ENCODE measurements at places on chromosomes 6 and 20. TPM values are rescaled to one million over a fixed set of nuclear protein-coding genes. Genes with fewer than 3 reads are reported as not detected.

Gene MYL9
- total RNA-seq: 1.1 TPM

Gene ALDH8A1
- 1.2 TPM for total RNA-seq

Gene TRIM40
- not detected for total RNA-seq

Gene EPHA7
- not detected for total RNA-seq

DNA sequence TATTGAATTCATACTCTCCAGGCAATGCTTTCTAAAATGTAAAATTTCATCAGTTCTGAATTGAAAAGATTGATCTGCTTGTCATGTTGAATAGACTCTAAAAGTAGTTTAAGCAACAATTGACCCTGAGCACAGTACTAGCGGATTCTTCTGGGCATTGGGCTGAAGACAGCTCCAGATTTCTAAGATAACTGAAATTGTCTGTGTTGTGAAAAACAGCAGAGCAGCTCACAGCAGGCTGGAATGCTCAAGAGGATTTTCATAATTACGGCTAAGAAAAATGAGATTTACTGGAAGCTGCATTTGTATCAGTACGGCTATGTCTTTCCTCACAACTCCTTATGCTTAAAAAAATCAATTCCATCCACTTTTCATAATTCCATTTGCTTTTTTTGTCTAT, 373.7 kb downstream of the HACE1 start:
- no peak for DNase-seq

DNA sequence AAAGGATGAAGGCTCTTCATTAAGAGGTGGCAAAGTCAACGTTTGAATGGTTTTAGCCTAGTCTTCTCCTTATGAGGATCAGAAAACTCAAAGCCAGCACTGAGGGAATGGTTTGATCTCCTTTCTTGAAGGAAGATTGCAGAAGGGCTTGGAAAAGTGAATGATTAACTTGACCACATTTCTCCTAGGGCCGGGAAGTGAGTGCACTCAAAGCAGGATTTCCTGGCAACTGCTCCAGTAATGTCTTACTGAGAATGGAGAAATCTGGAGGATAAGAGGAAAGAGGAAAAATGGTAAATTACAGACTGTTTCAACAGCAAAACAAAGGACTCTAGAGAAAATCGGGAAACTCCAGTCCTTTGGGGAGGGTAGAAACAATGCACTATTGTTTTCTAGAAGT, 189.0 kb upstream of the FOXA2 start:
- DNase-seq: no peak

- peak; percentile 30 for DNase-seq
These were observed 3.5 kb downstream of the NUP153 start for GRCh38 chr6:17703256-17703694.

- DNase-seq: no peak
These were observed 361.6 kb upstream of the RUNX2 start for GRCh38 chr6:44966449-44967092.

DNA sequence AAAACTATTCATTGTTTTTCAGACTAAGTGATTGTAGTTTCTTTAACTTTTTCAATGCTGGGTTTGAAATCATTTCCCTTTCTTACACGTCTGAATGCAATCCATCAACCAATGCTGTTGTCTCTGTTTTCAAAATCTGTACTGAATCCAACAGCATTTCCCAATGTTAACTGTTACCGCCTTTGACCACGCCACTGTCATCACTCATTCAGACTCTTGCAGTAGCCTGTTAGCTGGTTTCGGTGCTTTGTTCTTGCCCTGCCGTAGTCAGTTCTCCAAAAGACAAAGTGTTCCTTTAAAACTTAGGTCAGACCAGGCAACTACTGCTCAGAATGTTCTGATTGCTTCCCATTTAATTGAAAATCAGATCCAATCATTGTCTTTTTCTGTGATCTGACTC, 131.3 kb downstream of the PLCB4 start:
- DNase-seq: no peak

DNA sequence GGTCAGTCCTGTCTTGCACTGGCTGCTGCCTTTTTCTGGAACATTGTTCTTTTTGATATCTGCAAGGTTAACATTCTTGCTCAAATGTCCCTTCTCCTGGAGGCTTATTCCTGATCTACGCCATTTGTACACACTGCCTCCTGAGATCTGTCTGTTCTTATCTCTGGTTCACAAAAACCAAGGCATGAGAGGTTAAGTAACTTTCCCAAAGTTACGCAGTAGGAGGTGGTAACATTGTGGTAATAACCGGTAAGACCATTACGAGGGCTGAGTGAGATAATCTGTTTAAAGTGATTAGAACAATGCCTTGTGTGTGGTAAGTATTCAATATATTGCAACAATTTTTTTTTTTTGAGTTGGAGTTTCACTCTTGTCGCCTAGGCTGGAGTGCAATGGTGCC, 132.1 kb downstream of the FNDC1 start:
- DNase-seq: no peak

DNA sequence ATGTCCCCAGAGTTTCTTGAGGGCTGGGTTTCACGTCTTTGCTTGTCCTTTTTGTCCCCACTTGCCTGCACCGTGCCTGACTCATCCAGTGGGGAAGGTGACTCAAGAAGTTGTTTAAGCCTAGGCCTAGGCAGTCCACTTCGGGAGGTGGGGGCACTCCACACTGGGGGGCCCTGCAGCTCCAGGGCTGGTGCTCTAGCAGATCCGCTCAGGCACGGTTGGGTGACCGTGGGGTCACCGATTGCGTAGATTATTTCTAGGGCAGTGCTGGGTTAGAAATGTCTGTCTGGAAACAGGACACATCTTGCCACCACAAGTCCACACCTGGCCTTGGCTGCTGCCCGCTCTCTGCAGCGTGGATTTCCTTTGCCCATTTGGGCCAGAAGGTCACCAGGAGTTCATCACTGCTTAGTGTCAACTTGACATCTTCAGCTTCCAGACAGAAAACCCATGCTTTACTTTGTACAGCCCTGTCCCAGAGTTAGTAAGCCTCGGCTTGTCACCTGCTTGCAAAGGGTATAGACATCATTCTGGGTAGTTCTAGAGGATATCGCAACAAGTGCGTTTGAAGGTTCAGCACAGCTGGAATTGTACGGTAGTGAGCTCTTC, 13.6 kb upstream of the C20orf144 start:
- DNase-seq: no peak

- no peak for DNase-seq
These were observed 143.3 kb downstream of the NFATC2 start for GRCh38 chr20:51399006-51399890.

DNA sequence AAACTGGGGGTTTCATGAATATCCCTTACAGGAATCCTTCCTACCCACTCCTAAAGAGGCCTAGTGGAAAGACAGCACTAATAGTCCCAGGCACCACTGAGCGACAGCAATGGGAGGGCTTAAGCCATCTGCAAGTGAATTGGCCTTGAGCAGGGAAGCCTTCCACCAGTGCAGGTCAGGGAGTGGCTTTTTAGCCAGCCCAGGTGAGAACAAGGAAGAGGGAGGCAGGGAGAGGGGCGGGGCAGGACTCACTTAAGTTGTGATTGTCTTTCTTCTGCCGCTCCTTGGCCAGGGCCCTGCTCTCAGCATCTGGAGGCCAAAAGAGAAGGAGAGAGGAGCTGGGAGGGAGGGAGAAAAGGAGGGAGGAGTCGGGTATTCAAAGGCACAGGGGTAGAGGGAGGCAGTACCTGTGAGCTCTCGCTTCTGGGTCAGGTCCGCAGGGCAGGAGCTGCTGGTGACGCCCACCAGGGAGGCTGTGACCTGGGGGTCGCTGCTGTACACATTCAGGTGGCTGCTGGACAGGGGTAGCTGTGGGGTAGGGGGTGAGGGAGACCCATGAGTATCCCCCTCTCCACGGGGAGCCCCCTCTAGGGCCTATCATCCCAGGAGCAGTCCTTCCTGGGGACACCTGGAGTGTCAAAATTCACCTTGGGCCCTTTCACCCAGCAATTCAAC, 47.8 kb downstream of the TFEB start:
- DNase-seq: no peak

DNA sequence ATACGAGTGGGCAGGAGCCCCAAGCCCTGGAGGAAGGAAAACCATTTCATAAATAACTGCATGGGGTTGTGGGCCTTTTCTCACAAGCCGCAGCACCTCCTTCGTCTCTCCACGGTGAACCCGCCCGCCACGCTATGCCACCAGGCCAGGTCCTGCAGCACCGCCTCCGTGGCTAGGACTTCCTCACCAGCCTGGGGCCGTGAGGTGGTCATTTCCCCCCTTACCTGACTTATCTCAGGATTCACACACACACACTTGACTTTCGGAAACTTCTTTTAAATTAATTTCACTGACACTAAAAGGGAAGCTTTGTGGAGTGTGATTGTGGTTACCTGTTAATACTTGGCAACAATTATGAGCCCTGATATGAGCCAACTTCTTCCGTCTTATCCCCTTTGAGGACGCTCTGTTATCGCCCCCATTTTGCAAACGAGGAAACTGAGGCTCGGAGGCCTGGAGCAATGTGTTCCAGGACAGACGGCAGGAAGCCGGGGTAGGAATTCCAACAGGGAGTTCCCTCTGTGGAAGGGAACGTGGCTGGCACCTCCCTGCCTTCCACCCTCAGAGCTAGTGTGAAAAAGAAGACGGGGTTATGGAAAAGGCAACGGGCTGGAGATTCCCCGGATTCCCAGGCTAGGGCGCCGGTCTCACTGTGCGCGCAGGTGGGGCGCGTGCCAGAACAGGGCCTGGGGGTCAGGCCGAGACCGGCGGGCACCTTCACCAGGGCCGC, 817 bp upstream of the SLCO4A1 start:
- no peak for DNase-seq

- no peak for DNase-seq
These were observed 149.3 kb downstream of the UTRN start for GRCh38 chr6:144434308-144434990.

- DNase-seq: no peak
These were observed 73.9 kb downstream of the JPH2 start for GRCh38 chr20:44112889-44113617.

- no peak for DNase-seq
These were observed 77.9 kb upstream of the CDH4 start for GRCh38 chr20:61173961-61174725.

DNA sequence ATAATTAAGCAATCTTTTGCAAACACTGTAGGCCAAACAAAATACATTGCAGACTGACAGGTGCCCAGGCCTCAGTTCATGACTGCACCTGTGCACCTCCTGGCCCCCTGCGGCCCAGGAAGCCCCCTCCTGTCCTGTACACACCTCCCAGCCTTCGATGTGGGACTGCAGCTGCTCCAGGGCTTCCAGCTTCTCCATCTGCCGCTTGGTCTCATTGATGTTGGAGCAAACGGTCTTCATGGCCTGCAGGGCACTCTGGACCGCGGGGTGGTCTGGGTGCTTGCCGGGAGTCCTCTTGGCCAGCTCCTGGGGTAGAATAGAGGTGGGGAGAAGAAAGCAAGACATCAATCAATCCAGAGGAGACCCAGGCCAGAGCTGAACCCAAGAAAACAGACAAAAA, 119.7 kb downstream of the PREX1 start:
- DNase-seq: no peak

DNA sequence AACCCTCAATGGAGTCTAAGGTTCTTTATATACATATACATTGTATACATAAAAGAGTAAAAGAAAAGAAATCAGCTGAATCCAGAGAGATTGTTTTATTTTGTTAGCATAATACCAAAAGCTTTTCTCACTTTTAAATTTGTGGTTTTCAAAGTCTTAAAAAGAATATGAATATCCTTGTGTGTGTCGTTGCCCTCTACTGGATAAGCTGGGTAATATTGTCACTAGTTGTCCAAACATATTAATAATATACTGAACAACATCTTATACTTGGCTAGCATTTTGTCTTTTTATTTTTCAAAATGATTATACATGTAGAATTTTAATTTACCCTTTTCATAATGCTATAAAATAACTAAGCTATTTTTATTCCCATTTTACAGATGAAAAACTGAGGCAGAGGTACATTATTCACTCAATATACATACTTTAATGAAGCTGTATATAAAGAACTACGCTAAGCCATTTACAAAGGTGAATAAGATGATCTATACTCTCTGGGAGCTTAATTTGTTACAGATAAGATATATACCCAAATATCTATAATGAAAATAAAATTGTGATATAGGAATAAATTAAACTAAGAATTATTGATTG, 531.7 kb downstream of the TFAP2B start:
- DNase-seq: no peak

GRCh38 chr6:45422503-45423110, 44.9 kb upstream of the SUPT3H start:
- peak; percentile 73 for DNase-seq

DNA sequence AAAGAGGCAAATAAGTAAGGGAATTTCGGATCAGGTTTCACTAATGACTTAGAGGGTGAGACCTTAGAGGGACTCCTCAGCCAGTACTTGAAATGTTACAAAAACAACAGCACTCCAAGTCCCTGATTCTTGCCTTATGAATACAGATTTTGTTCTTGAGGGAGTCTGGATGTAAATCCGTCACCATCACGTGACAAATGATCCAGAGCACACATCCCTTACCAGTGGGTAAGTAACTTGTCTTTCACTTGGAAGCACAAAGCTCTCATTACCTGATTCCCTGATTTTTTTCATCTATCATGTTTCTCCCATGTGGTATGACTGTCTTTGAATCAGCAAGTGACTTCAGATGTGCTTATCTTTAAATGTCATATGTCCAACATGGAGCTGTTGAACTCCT, 595.3 kb upstream of the POU3F2 start:
- no peak for DNase-seq

GRCh38 chr6:103872233-103872632, 987.5 kb downstream of the HACE1 start:
- DNase-seq: no peak

GRCh38 chr6:36052097-36052496, 24.5 kb downstream of the MAPK14 start:
- DNase-seq: no peak

- DNase-seq: no peak
These were observed 113.9 kb downstream of the MBOAT1 start for GRCh38 chr6:20098267-20098876.

Measured in activated CD4-positive, alpha-beta memory T cell treated with anti-CD3 and anti-CD28 coated beads, Interleukin-2, amount 10 ng/mL, durations not matched to agents 7 days and 5 days (primary cell).